Aorta (tissue), 5 donors: ENCODE measurements at places on chromosomes 3 and 15. TPM values are rescaled to one million over a fixed set of nuclear protein-coding genes. Genes with fewer than 3 reads are reported as not detected.

DNA sequence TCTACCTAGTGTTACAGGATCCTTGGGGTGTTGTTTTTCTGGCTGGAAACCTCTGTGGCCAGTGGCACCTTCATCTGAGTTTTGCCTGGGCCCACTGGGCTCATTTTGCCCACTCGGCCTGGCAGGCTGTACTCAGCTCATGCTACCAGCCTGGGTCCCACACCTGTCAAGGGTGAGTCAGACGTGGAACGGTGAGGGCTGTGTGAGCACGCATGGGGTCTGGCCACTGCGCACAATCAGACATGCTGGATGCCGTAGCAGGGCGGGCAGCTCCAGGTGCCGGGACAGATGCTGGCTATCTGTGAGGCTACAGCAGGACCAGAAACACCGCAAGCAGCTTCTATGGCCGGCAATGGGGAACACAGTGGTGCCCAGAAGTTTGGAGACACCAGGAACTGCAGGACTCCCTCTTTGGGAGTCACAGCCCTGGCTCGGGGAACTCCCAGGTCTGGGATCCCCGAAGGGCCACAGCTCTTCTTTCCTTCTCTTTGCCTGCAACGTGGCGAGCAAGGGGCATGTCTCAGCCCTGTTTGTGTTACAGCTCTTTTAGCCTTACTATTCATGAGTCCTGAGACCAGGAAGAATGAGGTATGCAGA lies 35.9 kb upstream of the DNAJC13 start:
- H3K4me1 ChIP-seq, result no peaks in the 10 kb centered on the region
- no peak overlapping the region for H3K27ac ChIP-seq
- H3K4me3 ChIP-seq, result no peak overlapping the region
- DNase-seq, result no peak
- no peaks in the 10 kb centered on the region for H3K36me3 ChIP-seq

DNA sequence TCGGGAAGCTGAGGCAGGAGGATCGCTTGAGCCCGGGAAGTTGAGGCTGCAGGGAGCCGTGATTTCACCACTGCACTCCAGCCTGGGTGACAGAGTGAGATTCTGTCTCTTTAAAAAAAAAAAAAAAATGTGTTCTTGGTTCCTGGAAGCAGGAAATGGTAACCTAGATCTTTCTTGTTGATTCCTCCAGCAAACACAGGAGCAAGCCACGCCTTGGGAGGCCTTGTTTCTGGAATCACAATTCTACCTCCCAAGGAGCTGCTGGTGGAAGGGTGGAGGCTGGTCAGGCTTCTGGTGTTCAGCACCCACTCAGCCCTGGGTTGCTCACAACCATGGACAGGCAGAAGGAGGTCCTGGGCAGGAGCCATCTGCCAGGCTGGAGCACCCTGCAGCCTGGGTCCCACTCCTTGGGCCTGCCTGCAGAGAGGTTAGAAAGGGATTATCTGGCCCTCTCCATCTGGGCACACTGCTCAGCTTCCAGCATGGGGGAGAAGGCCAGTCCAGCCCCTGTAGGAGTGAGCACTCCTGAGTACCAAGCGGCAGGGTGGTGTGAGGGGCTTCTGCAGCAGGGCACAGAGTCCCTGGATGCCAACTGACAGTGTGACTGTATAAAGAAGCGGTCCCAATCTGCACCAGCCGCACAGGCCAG lies 65.6 kb downstream of the ABTB1 start:
- no peak for DNase-seq
- no peak overlapping the region for H3K27ac ChIP-seq
- H3K36me3 ChIP-seq, result no peaks in the 10 kb centered on the region
- peaks cover 5% of the 10 kb centered on the region for H3K4me1 ChIP-seq

DNA sequence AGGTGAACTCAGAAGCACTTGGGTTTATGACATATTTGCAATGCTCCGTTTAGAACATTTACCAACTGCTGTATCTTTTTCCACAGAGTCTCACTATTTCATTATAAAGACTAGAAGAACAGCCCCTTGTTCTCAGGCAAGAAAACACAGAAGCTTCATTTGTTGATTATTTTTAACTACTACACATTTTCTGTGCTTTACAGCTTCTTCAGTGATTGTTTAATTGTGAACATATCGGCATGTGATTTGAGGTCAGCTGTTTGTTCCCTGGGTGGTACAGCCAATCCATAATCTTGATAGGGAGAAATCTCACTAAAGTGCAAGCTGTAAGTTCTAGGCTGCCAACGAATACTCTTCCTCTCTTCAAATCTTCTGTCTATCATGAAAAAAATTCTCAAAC lies 31.0 kb upstream of the DLG1 start:
- H3K4me1 ChIP-seq, result no peaks in the 10 kb centered on the region
- H3K4me3 ChIP-seq, result no peak overlapping the region
- H3K27ac ChIP-seq, result no peak overlapping the region
- no peak for DNase-seq

GRCh38 chr15:86558252-86558651 lies 478.6 kb downstream of the AGBL1 start:
- no peaks in the 10 kb centered on the region for H3K4me1 ChIP-seq
- DNase-seq, result no peak
- H3K27ac ChIP-seq, result no peak overlapping the region
- H3K36me3 ChIP-seq, result no peaks in the 10 kb centered on the region

GRCh38 chr15:59148153-59148833 lies 43.3 kb downstream of the CCNB2 start:
- DNase-seq, result peak; percentile 38
- H3K4me3 ChIP-seq, result no peak overlapping the region
- no peak overlapping the region for H3K27ac ChIP-seq
- H3K27me3 ChIP-seq, result no peaks in the 10 kb centered on the region
- peaks cover 1% of the 10 kb centered on the region for H3K4me1 ChIP-seq
- peaks cover 12% of the 10 kb centered on the region for H3K36me3 ChIP-seq

GRCh38 chr15:90046911-90047392 lies 45.8 kb downstream of the ZNF710 start:
- no peaks in the 10 kb centered on the region for H3K4me1 ChIP-seq
- H3K27ac ChIP-seq, result no peak overlapping the region

DNA sequence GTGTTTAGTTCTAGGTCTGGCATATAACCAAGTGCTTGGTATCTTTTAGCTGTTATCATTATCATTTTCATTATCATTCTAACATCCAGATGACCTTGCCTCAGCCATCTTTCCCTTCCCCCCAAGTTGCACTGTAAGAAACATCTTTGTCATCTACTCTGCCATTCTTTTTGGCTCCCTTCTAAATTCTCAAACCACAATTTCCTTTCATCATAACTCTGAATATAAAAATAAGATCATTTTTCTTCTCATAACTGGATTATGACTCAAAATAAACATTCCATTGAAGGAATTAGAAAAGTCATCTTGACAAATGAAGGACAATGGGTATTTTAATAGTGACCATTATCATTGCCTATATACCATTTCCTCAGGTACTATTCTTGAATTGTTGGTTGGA lies 786.2 kb downstream of the AGBL1 start:
- DNase-seq, result no peak
- no peak overlapping the region for H3K27ac ChIP-seq
- H3K4me1 ChIP-seq, result no peaks in the 10 kb centered on the region
- H3K4me3 ChIP-seq, result no peak overlapping the region
- no peaks in the 10 kb centered on the region for H3K36me3 ChIP-seq

DNA sequence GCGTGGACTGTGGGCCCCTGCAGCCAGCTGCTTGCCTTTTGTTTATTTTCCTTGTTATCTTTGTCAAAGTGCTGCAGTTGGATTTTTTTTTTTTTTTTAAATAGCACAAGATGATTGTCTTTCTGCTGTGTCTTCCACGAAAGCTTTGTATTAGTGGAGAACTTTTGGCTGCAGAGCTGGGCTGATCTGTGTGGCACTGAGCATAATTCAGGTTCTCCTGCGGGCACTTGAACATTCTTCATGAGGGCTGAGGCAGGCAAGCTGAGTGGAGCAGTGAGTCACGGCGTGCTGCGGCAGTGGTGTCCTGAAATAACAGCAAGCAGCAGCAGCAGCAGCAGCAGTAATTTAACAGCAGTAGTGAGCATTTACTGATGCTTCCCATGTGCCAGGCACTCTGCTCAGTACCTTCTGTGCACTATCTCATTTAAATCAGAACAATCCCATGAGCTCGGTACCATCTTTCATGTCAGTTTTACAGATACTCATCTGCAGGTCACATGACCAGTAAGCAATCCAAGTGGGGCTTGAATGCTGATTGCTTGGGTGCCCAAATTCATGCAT lies 45.8 kb downstream of the MITF start:
- no peaks in the 10 kb centered on the region for H3K27me3 ChIP-seq
- DNase-seq, result peak; percentile 82
- H3K4me1 ChIP-seq, result peaks cover 2% of the 10 kb centered on the region
- no peak overlapping the region for H3K4me3 ChIP-seq
- H3K27ac ChIP-seq, result no peak overlapping the region
- no peaks in the 10 kb centered on the region for H3K36me3 ChIP-seq

- H3K27ac ChIP-seq, result peak overlapping the region; percentile 83
- H3K27me3 ChIP-seq, result no peaks in the 10 kb centered on the region
- H3K4me1 ChIP-seq, result peaks cover 4% of the 10 kb centered on the region
- H3K36me3 ChIP-seq, result no peaks in the 10 kb centered on the region
- no peak for DNase-seq
Observed at GRCh38 chr3:157134620-157135191, 25.2 kb downstream of the CCNL1 start.

- no peak overlapping the region for H3K27ac ChIP-seq
- H3K27me3 ChIP-seq, result no peaks in the 10 kb centered on the region
- H3K4me1 ChIP-seq, result no peaks in the 10 kb centered on the region
Observed at GRCh38 chr15:36483409-36483808, 96.0 kb upstream of the CDIN1 start.

DNA sequence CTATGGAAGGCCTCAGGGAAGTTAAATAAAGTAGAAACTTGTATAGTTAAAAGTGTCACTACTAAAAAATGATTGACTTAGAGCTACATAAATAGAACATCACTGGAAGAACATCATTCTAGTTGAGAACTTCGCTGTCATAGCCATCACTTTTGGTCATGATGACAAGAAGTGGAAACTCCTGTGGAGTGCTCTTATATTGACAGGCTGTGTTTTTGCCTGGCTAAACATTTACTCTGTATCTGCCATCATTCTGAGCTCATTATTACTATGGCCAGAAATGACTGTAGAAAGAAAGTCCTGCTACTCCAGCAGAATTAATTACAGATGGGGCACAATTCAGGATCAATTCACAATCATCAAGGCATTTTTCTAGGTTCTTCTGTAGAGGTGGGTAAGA lies 165.1 kb upstream of the GOLIM4 start:
- no peak overlapping the region for H3K27ac ChIP-seq
- H3K36me3 ChIP-seq, result no peaks in the 10 kb centered on the region
- no peak overlapping the region for H3K4me3 ChIP-seq
- DNase-seq, result no peak

- H3K36me3 ChIP-seq, result no peaks in the 10 kb centered on the region
- H3K4me3 ChIP-seq, result no peak overlapping the region
- no peak for DNase-seq
- no peaks in the 10 kb centered on the region for H3K27me3 ChIP-seq
Observed at GRCh38 chr3:42077785-42078184, 13.4 kb upstream of the TRAK1 start.

DNA sequence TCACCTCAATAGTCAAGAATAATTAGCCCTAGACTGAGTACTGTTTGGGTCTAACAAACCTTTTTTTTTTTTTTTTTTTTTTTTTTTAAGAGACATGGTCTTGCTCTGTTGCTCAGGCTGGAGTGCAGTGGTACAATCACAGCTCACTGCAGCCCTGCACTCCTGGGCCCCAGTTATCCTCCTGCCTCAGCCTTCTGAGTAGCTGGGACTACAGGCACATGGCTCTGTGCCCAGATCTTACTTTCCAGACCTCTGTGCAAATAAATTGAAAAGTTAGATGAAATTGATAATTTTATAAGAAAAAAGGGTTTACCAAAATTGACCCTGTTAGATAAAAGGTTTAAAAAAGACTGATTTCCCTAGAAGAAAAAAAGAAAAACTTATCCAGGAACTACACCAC lies 79.0 kb downstream of the NR2E3 start:
- no peak for DNase-seq
- no peak overlapping the region for H3K4me3 ChIP-seq
- H3K4me1 ChIP-seq, result peaks cover 2% of the 10 kb centered on the region
- H3K36me3 ChIP-seq, result no peaks in the 10 kb centered on the region
- no peak overlapping the region for H3K27ac ChIP-seq

- H3K27me3 ChIP-seq, result no peaks in the 10 kb centered on the region
- no peak for DNase-seq
- no peaks in the 10 kb centered on the region for H3K36me3 ChIP-seq
- no peak overlapping the region for H3K27ac ChIP-seq
- no peak overlapping the region for H3K4me3 ChIP-seq
- peaks cover 5% of the 10 kb centered on the region for H3K4me1 ChIP-seq
Observed at GRCh38 chr15:67134067-67134838, 68.9 kb downstream of the SMAD3 start.

DNA sequence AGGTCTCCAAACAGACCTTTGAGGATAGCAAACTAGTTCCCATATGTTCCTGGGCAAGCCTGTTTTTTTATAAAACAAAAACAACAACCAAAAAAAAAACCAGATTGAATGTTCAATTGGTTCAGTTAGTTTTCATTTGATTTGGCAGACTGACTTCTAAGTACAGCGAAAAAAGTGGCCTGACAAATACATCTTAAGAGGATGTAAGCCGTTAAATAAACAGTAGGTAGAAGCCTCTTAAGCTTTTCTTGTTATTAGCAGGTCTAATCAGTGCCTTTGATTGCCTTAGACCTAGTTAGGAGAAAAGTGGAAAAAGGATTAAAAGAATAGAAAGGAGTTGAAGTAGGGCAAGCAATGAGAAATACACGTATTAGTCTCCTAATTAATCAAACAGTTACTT lies 13.2 kb downstream of the TSC22D2 start:
- no peak overlapping the region for H3K4me3 ChIP-seq
- no peak for DNase-seq
- no peaks in the 10 kb centered on the region for H3K36me3 ChIP-seq
- H3K27me3 ChIP-seq, result no peaks in the 10 kb centered on the region
- H3K4me1 ChIP-seq, result peaks cover 11% of the 10 kb centered on the region
- no peak overlapping the region for H3K27ac ChIP-seq

- H3K4me3 ChIP-seq, result no peak overlapping the region
- no peak for DNase-seq
- no peaks in the 10 kb centered on the region for H3K36me3 ChIP-seq
Observed at GRCh38 chr15:101504373-101504772, 14.9 kb upstream of the PCSK6 start.

DNA sequence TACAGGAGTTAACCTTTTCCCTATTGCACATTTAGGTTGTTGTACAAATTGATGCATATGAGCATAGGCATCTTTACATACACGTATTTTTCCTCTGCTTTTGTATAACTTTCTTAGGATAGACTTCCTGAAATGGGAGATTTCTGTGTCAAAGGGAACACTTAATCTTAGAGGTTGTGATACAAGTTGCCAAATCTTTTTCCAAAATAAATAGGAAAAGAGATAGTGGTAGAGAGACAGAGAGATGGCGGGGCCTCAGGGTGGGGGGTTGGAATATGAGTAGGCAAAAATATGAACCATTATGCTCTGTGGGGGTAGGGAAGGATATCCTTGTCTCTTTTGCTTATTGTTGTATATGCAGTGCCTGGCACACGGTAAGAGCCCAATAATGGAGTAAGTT lies 70.7 kb upstream of the UBE2E1 start:
- no peak overlapping the region for H3K4me3 ChIP-seq
- no peaks in the 10 kb centered on the region for H3K36me3 ChIP-seq
- peaks cover 3% of the 10 kb centered on the region for H3K4me1 ChIP-seq
- H3K27ac ChIP-seq, result no peak overlapping the region

Gene AADACL2
- polyA plus RNA-seq, result not detected

Gene CPLX3
- 0.13 TPM for polyA plus RNA-seq

Gene LRRIQ4
- not detected for polyA plus RNA-seq

Gene DNAH1
- polyA plus RNA-seq, result 0.88 TPM

Gene ECE2
- not detected for polyA plus RNA-seq

Gene RAD51
- polyA plus RNA-seq, result 0.50 TPM

Gene GOLGA8T
- not detected for polyA plus RNA-seq

Gene HRG
- polyA plus RNA-seq, result not detected

Gene DOCK3
- polyA plus RNA-seq, result 0.31 TPM
